ENCODE measurements at places on chromosomes 16 and 17.

GRCh38 chr17:48907713-48908046 is 527 bp upstream of the UBE2Z start:
- no peak for DNase-seq

GRCh38 chr16:54055191-54055590 is 231.4 kb downstream of the IRX3 start:
- DNase-seq = no peak

DNA sequence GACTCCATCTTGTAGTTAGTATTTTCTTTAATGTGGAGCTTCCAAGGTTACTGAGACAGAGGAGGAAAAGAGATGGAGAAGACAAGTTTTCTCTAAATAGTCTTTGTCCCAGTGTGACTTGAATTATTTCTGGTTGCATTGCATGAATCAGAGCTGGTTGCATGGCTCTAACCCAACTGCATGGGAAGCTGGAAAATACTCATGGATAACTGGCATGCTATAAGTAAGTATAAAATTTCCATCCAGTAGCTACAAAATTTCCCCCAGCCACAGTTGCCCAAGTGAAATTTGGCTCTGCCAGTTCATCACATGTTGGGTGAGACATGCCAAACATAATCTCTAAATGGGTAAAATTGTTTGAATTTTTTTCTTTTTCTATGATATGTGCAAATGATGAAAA is 1161.5 kb downstream of the CDH11 start:
- no peak for DNase-seq

DNA sequence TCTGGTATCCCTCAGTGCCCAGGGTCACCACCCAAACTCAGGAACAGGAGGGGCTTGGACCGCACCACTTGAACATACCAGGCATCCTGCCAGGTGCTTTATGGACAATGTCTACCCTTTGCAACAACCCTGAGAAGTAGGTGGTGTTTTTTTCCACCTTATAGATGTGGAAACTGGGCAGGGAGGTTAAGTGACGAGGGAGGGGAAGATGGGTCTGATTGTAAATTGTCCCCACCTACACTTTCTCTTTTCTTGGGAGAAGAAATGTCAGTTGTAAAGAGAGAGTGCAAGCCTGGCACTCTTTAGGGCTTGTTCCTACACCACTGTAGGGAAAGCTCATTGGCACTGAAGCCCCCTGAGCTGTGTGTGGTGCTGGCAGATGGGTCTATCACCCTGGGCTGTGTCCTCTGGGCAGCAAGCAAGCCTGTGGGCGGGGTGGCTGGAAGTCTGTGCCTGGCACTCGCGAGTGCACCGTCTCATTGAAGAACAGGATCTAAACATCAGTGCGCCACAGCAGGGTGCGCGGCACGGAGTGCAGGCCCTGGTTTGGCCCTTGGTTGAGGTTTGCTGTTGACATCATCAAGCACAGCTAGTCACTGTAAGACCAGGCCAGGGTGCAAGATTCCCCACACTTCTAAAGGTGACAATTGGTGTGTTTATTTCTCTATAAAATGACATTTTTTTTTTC is 15.1 kb downstream of the NOD2 start:
- no peak for DNase-seq

DNA sequence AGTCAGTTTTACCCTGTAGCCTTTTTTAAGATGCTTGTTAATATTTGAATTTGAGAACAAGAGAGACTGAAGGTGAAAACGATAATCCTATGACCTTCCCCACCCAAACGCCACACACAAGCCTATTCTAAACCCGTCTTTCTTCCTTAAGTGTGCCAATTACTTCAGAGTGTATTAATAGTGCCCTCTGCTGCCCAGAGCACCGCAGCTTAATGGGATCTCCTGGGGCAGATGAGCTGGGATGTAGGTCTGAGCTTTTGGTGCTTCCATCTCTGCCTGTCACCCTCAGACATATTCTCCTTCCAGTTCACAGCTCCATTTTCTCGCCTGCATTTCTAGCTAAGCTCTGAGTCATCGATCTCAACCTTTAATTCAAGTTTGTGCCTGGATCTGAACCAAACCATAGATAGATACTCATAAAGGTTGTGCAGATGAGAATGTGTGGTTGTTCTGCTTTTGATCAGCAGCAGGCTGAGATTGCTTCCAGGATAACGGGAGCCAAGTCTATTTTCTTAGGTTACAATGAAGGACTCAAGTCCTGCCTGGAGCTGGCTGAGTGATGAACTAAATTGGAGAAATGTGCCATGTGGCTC is 46.4 kb upstream of the CDH13 start:
- DNase-seq = no peak
